Calu3 (cell line): ENCODE measurements at places on chromosomes 1 and 21. TPM values are rescaled to one million over a fixed set of nuclear protein-coding genes. Genes with fewer than 3 reads are reported as not detected.
A peak's percentile ranks its signal among the peaks of the same experiment; 100 is the strongest.

GRCh38 chr1:28902738-28903137 lies 11.6 kb upstream of the EPB41 start:
- no peak overlapping the region for H3K4me3 ChIP-seq
- H3K27ac ChIP-seq, result no peak overlapping the region
- H3K36me3 ChIP-seq, result no peaks in the 10 kb centered on the region
- DNase-seq, result no peak

DNA sequence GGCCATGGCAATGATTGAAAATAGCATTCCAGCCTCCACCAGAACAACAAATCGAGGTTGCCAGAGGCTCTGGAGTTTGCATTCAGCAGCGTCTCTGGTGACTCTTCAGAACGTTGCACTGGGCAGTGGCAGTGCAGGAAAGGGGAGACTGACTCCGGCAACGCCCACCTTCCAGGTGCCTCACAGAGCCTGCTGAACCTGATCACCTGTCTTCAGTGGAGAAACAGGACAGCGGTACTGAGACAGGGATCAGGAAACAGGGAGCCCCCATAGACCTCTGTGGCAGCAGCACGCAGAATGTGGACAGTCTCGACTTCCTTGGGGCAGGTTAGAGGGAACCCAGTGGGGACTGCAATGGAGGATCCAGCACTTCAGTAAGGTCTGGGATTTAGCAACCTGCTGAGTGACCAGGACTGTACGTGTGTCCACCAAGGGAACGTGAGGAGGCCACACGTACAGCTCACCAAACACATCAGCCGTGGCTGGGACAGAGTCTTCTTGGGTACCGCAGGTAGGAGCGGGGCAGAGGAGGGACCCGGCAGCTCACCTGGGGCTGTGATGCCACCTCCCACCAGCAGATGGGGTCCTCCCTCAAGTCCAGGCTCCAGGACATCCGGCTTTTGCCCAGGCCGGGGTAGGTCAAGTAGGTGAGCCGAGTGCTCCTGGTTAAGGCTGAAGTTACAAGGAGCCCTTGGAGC lies 128.6 kb downstream of the PRDM2 start:
- no peaks in the 10 kb centered on the region for H3K27me3 ChIP-seq
- no peaks in the 10 kb centered on the region for H3K4me1 ChIP-seq
- DNase-seq, result peak; percentile 24
- H3K4me3 ChIP-seq, result no peak overlapping the region
- H3K27ac ChIP-seq, result no peak overlapping the region

GRCh38 chr1:116671072-116671760 lies 3.7 kb upstream of the IGSF3 start:
- H3K36me3 ChIP-seq, result peaks cover 14% of the 10 kb centered on the region
- peaks cover 8% of the 10 kb centered on the region for H3K4me1 ChIP-seq
- no peak overlapping the region for H3K27ac ChIP-seq
- H3K27me3 ChIP-seq, result no peaks in the 10 kb centered on the region
- H3K4me3 ChIP-seq, result no peak overlapping the region

GRCh38 chr1:9844106-9844505 lies 20.3 kb upstream of the CLSTN1 start:
- no peak overlapping the region for H3K27ac ChIP-seq
- no peak for DNase-seq
- H3K4me1 ChIP-seq, result no peaks in the 10 kb centered on the region

OR2T35 gene
- not detected in 2 replicates for total RNA-seq

DNA sequence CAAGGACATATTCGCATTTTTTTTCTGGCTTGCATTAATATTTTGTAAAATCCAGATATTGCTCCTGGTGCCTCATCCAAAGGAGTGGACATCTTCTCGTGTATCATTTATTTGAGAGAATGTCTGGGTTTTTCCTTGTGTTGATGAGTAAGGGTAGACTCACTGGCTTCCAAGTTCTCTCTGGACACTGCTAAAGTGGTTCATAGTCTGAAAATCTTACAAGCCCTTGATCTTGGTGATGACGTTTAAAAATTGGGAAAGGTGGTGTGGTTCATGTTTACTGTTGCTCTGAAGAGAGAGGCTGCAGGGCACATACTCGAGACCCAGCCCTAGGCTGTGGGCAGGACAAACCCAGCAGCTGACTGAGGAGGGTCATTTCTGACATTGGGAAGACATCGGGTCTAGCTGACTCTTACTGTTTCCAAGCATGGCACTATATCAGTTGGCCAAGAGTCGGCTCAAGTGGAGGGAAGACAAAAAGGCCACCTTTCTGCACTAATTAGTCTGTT lies 296.2 kb downstream of the LMX1A start:
- no peak overlapping the region for H3K4me3 ChIP-seq
- no peaks in the 10 kb centered on the region for H3K36me3 ChIP-seq
- H3K27ac ChIP-seq, result no peak overlapping the region
- no peaks in the 10 kb centered on the region for H3K27me3 ChIP-seq
- no peak for DNase-seq
- H3K4me1 ChIP-seq, result no peaks in the 10 kb centered on the region

VCAM1 gene
- total RNA-seq, result 0.94 and 1.4 TPM in 2 replicates

LRRC47 gene
- 35.8 and 38.1 TPM in 2 replicates for total RNA-seq

NECTIN4 gene
- total RNA-seq, result 24.9 and 42.4 TPM in 2 replicates

- peaks cover 22% of the 10 kb centered on the region for H3K27me3 ChIP-seq
- no peak for DNase-seq
- no peak overlapping the region for H3K27ac ChIP-seq
- H3K36me3 ChIP-seq, result no peaks in the 10 kb centered on the region
- H3K4me3 ChIP-seq, result no peak overlapping the region
Measured at GRCh38 chr1:24912376-24913273, 17.5 kb downstream of the RUNX3 start.

GRCh38 chr1:192546596-192547190 lies 28.9 kb upstream of the RGS1 start:
- no peaks in the 10 kb centered on the region for H3K27me3 ChIP-seq
- no peak overlapping the region for H3K27ac ChIP-seq
- peaks cover 8% of the 10 kb centered on the region for H3K4me1 ChIP-seq
- no peak overlapping the region for H3K4me3 ChIP-seq

DIO1 gene
- total RNA-seq, result not detected in 2 replicates

DNA sequence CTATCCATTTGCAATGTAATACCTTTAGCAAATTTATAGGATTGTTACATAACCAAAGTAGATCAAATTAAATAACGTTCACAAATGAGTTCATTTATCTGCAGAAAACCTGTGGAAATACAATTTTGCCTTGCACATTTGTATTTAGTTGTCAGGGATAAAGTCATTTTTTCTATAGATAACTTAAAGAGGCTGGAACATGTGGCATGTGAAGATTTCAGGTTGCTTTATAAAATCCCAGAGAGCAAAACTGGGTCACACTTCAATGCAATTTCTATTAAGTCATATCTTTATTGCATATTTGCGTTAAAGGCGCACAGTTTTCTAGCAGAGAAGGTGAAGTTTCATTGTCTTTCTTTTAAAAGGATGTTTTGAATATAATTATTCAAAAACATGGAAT lies 342.4 kb downstream of the USP25 start:
- H3K36me3 ChIP-seq, result no peaks in the 10 kb centered on the region
- DNase-seq, result no peak
- no peaks in the 10 kb centered on the region for H3K4me1 ChIP-seq
- H3K27ac ChIP-seq, result no peak overlapping the region
- no peaks in the 10 kb centered on the region for H3K27me3 ChIP-seq

CDC14A gene
- 6.4 and 8.5 TPM in 2 replicates for total RNA-seq

TDRD5 gene
- total RNA-seq, result 0.17 TPM in 1 of 2 replicates, not detected in the other

RPS6KA1 gene
- 25.8 and 28.1 TPM in 2 replicates for total RNA-seq

DNA sequence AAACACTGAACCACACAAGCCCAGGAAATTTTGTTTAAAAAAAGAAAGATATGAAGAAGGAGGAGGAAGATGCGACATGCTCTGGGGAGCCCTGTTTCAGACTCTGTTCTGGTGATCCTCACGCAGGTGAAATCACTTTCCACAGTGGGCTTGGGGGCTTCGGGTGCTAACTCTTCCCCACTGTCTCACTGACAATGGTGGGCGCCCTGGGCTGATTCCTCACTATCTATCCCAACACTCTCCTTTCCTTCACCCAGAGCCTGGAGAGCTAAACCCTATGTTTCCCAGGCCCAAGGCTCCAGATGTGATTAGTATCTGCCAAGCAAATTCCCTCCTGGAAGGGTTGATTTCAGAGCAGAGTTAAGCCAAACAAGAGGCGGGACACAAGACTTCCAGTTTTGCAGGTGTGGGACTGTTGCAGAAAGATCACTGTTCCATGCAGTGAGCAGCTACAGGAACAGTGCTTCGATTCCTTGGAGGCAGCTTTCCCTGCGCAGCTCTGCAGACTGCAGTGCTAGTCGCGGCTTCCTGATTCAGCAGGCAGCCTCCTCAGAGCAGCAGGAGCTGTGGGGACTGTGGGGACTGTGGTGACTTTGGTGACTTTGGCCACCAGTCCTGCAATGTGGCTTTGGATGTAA lies 168.3 kb downstream of the RHOU start:
- H3K4me1 ChIP-seq, result peaks cover 22% of the 10 kb centered on the region
- H3K27ac ChIP-seq, result no peak overlapping the region
- H3K36me3 ChIP-seq, result no peaks in the 10 kb centered on the region
- H3K4me3 ChIP-seq, result no peak overlapping the region

CHIA gene
- total RNA-seq, result not detected in 2 replicates

TRIM33 gene
- 42.0 and 46.8 TPM in 2 replicates for total RNA-seq

GRCh38 chr1:165575468-165576099 lies 31.8 kb downstream of the LRRC52 start:
- no peaks in the 10 kb centered on the region for H3K4me1 ChIP-seq
- no peaks in the 10 kb centered on the region for H3K36me3 ChIP-seq
- H3K27ac ChIP-seq, result no peak overlapping the region
- peaks cover 62% of the 10 kb centered on the region for H3K27me3 ChIP-seq
- H3K4me3 ChIP-seq, result no peak overlapping the region
